ENCODE measurements at places on chromosomes 11 and 22. TPM values are rescaled to one million over a fixed set of nuclear protein-coding genes. Genes with fewer than 3 reads are reported as not detected.

- DNase-seq: no peak
Measured at GRCh38 chr11:45856044-45856468, 8.8 kb downstream of the CRY2 start.

CASP12 gene
- not detected for total RNA-seq

DNA sequence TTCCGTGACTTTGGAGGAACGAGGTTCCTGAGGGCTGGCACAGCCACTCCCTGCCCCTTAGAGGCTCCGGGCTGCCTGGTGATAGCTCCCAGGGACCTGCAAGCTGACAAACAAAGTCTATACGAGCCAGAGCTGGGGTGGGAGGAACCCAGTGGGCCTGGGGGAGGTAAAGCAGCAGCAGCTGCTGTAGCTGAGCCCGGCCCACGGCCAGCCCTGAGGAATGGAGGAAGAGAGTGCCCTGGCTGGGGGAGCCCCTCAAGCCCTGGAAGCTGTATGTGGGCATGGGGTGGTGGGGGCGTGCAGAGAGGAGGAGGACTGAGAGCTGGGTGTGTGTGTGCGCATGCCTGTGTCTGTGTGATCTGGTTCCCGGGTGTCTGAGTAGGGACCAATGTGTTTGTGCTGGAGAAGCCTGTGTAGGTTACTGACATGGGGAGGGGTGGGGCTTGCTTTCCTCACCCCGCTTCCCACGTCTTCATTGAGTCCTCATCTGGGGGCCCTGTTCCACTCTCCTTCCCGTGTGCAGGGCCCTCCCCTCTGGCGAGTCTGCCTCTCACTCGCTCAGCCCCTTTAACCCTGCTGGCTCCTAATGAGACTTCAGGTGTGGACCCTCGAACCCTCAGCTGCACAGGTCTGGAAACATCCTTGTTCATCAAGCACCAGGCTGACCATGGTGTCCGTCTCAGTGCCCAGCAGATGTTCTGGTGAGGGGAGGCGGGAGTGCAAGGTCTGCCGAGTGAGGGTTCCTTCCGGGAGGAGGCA is 10.8 kb downstream of the ST3GAL4 start:
- no peak for DNase-seq

RAPSN gene
- total RNA-seq: 0.84 TPM

MPPED1 gene
- not detected for total RNA-seq
